ENCODE measurements at places on chromosomes 4 and X. TPM values are rescaled to one million over a fixed set of nuclear protein-coding genes. Genes with fewer than 3 reads are reported as not detected.
A peak's percentile ranks its signal among the peaks of the same experiment; 100 is the strongest.

The PPEF2 gene
- not detected for total RNA-seq

The XAGE5 gene
- not detected for total RNA-seq

DNA sequence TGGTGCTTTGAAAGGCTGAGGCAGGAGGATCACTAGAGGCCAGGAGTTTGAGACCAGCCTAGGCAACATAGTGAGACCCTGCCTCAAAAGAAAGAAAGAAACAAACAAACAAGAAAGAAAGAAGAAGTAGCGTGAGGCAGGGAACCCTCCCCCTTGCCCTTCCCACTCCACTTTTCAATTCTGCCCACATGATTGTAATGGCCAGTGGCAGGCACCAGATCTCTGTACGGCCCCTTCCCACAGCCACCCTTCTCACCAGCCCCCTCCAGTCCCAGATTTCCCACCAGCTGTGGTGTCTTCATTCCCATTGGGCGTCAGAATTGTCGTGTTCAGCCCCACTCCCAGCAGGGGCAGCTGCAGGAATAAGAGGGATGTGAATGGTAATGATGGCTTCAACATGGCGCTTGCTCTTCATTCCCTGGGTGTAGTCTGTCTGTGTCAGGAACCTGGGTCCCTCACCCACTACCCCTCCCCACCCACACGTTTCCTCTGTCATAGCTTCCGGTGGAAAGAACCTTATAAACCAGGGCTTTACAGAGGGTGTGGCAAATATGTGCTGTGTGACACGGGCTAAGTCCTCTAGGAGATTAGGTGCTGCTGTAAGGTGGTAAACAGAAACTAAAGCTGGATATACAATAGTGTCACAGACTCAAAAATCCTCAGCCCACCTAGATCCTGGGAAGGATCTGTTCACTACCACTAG is at the start of gene IL2RG:
TSS of gene IL2RG (minus strand) at position 437 of the 703 bp plus-strand sequence. CDS start at position 399, 38 bp downstream.
- DNase-seq: no peak

DNA sequence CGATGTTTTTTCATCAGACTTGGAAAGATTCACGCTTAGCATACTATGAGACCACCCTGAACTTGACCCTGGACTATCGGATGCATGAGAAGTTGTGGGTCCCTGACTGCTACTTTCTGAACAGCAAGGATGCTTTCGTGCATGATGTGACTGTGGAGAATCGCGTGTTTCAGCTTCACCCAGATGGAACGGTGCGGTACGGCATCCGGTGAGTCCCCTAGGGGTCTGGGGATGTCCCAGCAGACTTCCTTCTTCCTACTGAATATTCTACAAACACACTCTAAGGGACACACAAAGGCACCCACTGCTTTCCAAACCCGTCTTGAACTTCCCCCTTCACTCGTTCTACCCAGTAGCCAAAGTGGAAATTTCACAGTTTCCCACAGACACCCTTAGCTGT is 9.3 kb downstream of the GABRQ start:
- DNase-seq: no peak

GRCh38 chrX:22171287-22172060 is 101.2 kb upstream of the CBLL2 start:
- no peak for DNase-seq

- no peak for DNase-seq
Observed at GRCh38 chr4:31660916-31661315, 940.7 kb downstream of the PCDH7 start.

DNA sequence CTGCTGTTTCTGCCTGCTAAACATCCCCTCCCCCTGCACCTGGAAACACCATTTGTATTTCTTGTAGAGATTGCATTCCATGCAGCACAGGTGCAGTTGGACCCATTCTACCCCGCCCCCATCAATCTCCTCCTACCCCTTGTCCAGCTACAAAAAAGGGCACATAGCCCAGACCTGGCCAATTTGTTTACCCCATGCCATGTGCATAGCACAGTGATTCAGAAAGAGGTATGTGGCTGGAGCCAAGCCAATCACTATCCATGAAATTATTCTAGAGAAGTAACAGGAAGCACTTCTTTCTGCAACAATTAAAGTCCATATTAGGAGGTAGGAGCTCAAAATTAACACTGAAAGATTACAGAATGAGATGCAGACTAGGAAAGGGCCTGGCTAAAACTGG is 20.2 kb upstream of the TMEM184C start:
- DNase-seq: peak; percentile 76

Measured in fibroblast of the aortic adventitia (primary cell).